Peyer's patch (tissue), 4 donors: ENCODE measurements at places on chromosomes 1 and 21. TPM values are rescaled to one million over a fixed set of nuclear protein-coding genes. Genes with fewer than 3 reads are reported as not detected.

The CHD1L gene
- total RNA-seq = 43.3 TPM

- DNase-seq = no peak
Observed at GRCh38 chr1:103110701-103111100, 2.4 kb upstream of the COL11A1 start.

The ANKRD35 gene
- 1.2 TPM for total RNA-seq

DNA sequence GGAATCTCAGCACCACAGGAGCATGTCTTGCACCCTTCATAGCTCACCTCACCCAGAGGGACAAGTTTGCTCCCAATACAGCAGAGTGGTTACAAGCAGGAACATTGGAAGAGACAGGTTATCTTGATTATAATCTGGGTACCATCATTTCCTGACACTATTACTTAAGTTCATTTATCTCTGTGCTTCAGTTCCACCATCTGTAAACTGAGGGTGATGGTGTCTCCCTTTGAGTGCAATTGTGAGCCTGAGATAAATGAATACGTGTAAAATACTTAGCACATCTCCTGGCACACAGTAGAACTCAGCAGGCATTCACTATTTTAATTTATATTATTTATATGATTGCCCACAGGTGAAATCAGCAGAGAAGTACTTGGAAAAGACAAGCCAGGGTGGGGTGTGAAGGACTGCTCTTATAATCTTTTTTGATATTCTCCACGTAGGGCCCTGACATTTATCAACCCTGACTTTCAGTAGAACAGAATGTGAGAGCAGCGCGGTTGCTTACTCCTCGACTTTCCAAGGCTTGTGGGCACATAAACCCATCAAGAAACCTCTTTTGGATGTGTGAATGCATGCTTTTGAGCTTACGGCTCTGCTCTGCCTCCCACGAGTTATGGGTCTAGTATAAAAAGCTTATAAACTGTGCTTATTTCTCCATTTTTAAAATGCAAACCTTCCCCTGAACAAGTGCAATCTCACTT is 34.9 kb downstream of the DUSP10 start:
- DNase-seq = no peak
